Natural killer cell treated with Interleukin-12 subunit alpha and Interleukin-12 subunit beta and Interleukin-15 and Interleukin-18, amount 100 ng/mL, for 72 hours (primary cell): ENCODE measurements at places on chromosomes 1 and 21. TPM values are rescaled to one million over a fixed set of nuclear protein-coding genes. Genes with fewer than 3 reads are reported as not detected.

Gene TIAM1
- 125 TPM for total RNA-seq

Gene RNU1-3
- total RNA-seq: 3,879 TPM

GRCh38 chr21:26847002-26847401 is 1.8 kb upstream of the ADAMTS1 start:
- no peak for DNase-seq

DNA sequence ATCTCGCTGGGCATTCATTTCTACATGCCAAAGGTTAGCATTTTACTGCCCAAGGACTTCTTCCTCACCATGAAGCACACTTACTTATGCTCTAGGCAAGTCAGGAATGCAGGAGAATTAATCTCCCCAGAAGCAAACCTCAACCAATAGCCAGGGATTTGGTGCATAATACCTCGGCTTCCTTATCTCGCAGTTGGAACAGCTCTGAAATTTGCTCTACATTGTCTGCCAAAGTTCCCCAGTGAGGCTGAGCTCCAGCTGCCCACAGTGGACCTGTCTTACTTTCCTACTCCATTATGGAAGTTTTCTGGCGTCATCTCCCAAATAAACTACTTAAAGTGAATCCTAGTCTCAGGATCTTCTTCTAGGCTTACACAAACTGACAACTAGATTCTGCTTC is 57.6 kb upstream of the PPM1J start:
- DNase-seq: no peak

DNA sequence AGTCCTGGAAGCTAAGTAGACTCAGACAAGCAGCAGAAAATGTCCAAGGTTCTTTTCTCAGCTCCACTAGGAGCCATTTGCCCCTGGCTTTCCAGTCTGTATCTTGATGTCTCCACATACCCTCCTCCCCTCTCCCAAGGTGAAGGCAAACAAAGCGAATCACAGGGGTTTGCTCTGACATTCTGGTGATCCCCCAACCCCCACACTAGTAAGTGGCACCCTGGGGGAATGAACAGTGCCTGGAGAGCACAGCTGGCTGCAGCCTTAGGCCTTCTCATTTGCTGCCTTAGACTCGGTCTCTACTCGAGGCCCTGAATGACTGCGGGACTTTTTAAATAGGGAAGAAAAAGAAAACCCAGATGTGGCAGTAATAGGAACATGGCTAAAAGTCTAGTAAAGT is 15.3 kb downstream of the ERI3 start:
- DNase-seq: no peak

GRCh38 chr1:168161459-168161858 is 17.3 kb upstream of the TIPRL start:
- no peak for DNase-seq

Gene OR2L5
- not detected for total RNA-seq

GRCh38 chr21:40393066-40393465 is 453.9 kb downstream of the DSCAM start:
- DNase-seq: no peak

DNA sequence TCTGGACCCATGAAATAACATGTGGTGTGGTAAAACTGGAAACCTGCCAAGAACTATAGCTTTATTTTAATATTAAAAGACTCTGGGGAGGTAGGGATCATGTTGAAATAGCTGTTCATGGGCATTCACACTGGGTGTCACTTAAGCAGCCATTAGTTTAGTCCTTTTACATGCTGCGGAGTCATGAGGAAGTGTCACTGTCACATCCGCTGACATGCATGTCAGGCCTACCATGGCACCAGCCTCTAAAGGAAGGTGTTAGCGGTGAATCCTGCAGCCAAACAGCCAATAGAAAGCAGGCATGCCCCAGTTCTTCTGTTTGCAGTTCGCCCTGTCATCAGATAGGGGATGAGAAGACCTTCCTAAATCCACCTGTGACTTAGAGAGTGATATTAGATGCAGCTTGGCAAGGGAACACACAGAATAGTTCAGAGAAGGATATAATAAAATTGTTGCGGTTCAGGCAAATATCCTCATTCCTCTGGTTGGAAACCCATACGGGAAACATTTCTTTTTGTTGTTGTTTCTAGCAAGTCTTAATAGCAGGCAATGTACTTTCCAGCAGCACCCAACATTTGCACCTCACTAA is 100.4 kb downstream of the CACHD1 start:
- DNase-seq: no peak

DNA sequence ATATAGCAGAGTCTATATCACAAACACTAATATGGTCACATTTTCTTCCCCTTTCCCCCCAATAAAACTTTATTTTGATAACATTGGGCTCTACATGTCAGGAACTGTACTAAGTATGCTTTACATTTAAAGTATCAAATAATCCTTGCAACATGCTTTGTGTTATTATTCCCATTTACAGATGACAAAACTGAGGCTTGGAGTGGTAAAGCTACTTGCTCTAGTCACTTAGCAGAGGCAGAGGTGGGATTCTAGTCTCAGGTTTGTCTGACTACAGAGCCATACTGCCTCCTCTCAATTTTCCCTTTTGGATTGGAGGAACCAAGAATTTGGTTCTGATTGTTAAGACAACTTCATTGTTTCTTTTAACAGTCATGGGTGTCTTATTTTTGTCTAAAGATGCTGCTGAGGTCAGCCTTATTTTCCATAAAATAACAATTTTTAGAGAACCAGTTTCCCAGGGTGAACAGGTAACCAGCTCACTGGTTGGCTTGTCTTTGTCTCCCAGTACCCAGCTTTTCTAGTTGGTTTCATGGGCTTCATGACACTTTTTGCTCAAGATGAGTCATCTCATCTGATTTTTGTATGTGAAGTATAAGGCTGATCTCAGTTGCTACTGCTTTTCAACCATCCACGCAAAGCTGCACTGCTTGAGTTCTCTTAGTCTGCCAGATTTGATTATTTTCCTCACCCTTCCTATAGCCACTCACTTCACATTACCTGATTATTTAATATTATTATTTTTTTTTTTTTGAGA is 81.0 kb upstream of the ARID1A start:
- DNase-seq: no peak

DNA sequence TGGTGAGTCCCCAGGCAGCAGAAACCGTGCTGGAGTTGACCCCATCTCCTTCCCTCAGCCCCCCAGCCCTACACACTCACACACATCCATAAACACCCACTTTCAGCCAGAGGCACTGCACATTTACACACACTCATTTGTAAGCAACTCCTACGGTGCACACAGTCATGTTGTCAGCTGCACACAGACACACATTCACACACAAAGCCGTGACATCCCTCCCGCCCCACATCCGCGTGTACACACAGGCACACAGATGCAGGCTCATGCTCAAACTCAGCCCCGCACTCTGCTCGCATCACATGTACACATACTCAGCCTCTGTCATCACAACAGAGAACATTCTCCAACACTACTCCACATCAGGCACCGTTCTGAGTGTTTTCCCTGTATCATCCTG is 47.6 kb downstream of the LACTBL1 start:
- no peak for DNase-seq

GRCh38 chr21:34504595-34504994 is 7.4 kb downstream of the KCNE1 start:
- DNase-seq: no peak

DNA sequence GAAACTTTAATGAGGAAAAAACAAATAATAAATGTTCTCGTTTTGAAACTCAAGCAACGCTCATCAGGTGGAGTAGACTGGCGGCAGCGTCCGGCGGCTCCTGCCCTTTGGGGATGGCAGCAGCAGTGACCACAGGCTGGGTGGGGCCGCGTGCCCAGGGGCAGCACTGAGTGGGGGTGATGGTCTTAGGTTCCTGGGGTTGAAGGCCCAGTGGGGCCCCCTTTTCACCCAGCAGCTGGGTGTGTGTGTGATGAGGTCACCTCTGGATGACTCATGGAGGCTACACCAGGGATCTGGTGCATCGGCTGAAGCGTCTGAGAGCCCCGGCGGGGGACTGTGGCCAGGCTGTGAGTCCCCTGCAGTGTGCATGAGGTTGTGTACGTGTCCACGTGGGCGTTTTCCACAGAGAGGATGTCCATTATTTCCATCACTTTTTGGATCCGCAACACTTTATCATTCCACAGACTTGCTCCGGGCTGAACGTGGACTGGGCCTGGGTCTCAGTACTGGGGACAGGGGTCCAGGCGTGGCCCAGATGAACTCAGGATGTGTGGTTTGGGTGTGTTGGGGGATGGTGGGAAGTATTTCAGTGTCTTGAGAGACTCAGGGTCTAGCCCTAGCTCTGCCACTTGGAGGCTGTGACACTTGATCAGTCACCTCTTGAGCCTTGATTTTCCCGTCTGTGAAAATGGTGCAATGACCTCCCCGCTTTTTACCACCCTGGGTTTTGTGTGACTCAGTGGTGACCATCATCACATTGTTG is 25.6 kb downstream of the LDLRAP1 start:
- DNase-seq: no peak

GRCh38 chr1:42913426-42914091 is 45.1 kb downstream of the SLC2A1 start:
- no peak for DNase-seq

Gene PPP1R8
- total RNA-seq: 65.1 TPM

GRCh38 chr21:31409831-31410487 is 65.9 kb upstream of the TIAM1 start:
- DNase-seq: no peak

Gene AUNIP
- 15.1 TPM for total RNA-seq

Gene RGSL1
- total RNA-seq: not detected

- no peak for DNase-seq
Measured at GRCh38 chr1:170703591-170703990, 39.7 kb downstream of the PRRX1 start.

Gene CENPF
- 56.7 TPM for total RNA-seq

- DNase-seq: no peak
Measured at GRCh38 chr21:27429710-27430341, 462.9 kb upstream of the ADAMTS5 start.

DNA sequence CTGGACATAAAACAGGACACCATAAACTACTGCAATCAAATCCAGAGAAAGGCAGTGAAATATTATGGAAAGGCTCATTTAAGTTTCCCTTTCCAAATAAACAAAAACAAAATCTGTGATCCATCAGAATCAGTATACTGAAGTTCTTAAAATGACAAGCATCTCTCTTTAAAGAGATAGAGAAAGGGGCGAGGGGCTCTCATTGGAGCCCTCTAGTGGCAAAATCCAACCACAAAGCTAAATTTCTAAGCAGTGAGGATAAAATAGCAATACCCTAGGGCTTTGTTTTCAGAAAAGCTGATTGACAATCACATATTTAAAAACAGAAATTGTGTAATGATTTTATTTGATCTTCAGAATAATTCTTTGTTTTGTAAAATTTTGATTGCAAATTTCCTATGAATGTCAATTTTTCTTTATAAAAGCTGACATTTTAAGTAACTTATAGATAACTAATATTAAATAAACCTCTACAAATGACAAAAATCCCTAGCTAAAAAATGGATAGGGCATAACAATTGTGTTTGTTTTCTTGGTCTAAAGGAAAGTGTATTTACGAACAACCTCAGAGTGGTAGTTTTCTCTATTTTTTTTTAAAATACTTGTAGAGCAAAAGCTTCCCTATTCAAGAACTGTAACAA is 138.2 kb downstream of the COL24A1 start:
- no peak for DNase-seq

DNA sequence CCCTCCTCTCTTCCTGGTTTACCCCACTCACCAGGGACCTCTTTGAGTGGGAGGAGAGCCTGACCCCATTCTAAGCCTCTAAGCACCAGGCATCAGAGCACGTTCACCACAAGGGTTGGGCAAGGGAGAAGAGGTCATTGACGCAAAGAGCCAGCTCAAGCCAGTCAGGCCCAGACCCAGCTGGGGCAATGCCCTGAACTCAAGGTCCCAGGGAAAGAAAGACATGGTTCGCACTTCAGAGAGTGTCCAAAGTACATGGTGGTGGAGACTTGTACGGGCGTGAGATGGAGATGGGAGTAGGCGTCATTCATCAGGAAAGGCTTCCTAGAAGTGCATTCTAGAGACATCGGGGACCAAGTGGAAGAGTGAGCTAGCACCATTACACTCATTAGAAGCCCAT is 7.2 kb downstream of the PKP1 start:
- DNase-seq: no peak

DNA sequence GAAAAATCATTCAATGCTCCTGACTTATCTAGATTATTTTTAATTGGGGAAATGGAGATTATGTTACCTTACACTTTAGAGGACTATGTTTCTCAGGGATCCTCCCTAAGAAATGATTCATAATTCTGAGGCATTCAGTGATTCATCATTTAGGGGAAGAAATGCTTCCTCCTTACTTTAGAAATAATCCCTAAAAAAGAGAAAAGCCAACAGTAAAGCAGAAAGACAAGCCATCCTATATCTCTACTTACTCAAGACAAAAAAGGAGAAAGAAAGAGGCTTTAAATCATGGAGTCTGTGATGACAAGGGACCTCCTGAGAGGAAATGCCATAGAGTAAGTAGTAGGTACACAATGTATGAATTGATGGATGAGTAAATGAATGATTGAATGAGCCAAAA is 137.0 kb downstream of the BRINP2 start:
- no peak for DNase-seq

DNA sequence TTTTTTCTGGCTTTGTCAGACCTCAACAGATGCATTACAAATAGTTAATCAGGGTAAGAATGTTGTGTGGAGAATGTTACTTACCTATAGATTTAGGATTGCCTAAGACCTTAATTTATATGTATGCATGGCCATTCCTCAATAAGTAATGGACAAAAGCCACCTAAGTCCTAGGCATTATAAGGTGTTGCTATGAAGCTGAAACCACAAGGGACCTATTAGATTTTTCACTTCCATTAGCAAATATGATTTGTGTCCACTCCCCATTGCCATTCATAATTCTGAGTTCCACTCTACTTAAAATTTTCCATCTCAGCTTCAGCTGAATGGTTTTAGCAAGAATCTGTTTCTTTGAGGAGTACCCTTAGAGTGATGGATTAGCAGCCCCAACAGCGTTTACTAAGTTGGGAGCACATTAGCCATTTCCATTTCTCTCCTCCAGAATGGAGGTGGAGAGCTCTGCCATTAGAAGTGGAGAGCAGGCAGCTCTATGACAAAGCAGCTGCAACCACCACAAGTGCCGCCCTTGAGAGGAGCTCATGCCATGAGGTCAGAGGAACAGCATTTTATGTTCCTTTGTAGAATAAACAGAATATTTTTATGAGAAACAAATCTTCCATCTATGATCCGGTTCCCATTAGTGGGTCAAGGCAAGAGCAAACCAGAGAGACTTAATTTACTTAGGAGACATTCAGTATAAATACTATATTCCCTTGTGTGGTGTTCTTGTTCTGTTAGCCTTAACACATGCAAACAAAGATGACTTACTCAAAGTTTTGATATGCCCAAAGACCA is 28.9 kb upstream of the C1orf87 start:
- no peak for DNase-seq

- DNase-seq: no peak
Measured at GRCh38 chr21:41367945-41368734, 6.3 kb downstream of the MX2 start.

Gene TSPEAR
- total RNA-seq: not detected

Gene CFAP107
- total RNA-seq: not detected

DNA sequence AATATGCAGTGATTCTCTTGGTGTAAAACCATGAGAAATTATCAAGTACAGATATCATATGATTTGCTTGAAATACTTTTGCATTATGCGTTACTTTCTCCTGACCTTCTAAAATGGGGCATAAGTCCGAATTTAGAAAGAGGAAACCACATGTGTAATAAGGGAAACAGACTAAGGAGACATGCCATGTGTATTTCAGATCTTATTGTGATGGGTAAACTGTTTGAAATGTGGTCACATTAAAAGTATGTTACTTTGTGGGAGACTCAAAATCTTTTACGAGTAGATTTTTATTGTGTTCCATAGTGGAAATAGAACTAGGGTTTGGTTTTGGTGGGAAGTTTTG is 173.0 kb downstream of the NFIA start:
- no peak for DNase-seq

Gene CHRM3
- not detected for total RNA-seq
